ENCODE measurements at places on chromosomes 7 and 10. TPM values are rescaled to one million over a fixed set of nuclear protein-coding genes. Genes with fewer than 3 reads are reported as not detected.

DNA sequence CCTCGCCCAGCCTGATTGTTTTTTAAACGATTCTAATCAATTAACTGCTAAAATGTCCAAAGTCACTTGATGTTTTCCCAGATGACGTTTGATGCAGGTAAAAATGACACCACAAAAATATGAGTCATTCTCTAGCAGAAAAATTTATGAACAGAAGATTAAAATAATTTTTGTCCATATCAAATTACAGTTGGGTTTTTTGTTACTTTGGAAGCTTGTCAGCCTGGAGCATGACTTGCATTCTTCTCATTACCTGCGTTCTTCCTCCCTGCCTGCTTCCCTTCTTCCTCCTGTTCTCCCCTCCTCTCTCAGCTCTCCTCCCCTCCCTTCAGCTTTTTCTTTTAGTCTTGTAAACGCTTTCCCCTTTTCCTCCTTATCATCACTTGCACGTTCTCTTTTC is 18.7 kb downstream of the IL15RA start:
- no peak for DNase-seq

Gene CRTAC1
- total RNA-seq, result not detected

Gene MRPS17
- 11.5 TPM for total RNA-seq

GRCh38 chr10:113369365-113369694 is 183.5 kb upstream of the HABP2 start:
- DNase-seq, result no peak

- no peak for DNase-seq
Observed at GRCh38 chr7:95906851-95907250, 134.5 kb downstream of the DYNC1I1 start.

DNA sequence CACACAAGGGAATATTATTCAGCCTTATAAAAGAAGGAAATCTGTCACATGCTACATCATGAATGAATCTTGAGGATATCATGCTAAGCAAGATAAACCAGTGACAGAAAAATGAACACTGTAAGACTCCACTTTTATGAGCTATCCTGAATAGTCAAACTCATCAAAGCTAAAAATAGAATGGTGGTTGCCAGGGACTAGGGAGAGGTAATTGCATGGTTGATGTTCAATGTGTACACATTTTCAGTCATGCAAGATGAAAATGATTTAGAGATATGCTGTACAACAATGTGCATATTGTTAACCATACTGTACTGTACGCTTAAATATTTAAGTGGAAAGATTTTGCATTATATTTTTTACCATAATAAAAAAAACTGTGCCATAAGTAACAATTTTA is 1349.1 kb downstream of the XPNPEP1 start:
- DNase-seq, result no peak

All from transverse colon (tissue), 4 donors.